ENCODE measurements at places on chromosomes 5 and 9.

DNA sequence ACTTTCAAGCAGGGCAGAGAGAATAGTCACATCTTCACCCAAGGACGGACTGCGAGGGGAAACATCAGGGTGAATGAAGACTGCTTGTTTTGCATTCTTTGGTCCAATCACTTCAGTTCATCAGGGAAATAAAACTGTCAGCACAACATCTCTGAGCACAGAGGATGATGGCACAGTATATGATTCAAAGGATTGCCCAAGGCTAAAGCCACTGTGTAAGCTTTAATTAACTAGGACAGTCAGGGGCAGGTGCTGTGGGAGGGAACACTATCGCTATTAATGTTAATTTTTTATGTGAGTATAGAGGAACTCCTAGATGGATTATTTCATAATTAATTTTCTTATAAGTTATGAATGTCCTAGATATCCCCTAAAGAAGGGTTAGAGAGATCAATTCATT lies 112.1 kb downstream of the BASP1 start:
- DNase-seq = no peak

DNA sequence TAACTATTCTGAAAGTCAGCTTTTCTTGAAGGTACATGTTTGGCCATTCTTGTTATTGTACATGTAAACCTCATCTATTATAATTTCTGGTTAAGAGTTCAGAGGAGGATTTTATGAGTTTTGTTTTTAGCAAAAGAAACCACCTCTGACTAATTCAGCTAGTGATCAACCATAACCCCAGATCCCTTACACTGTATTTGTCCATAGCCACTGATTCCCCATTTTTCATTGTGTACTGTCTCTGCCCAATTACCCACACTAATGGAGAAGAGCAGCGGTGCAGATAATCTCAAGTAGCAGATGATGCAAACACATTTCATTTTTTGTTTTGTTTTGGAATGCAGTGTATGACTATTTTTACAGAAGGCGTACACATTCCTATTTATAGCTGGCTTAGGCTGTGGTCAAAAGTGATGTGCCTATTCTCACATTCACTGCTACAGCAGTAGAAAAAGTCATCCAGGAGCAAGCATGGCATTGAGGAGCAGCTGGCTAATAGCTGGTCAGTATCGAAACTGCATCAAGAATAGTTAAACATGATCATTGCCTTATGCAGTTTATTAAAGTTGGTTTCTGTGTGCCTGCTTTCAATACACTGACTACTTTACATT lies 988.3 kb downstream of the DTWD2 start:
- DNase-seq = no peak

DNA sequence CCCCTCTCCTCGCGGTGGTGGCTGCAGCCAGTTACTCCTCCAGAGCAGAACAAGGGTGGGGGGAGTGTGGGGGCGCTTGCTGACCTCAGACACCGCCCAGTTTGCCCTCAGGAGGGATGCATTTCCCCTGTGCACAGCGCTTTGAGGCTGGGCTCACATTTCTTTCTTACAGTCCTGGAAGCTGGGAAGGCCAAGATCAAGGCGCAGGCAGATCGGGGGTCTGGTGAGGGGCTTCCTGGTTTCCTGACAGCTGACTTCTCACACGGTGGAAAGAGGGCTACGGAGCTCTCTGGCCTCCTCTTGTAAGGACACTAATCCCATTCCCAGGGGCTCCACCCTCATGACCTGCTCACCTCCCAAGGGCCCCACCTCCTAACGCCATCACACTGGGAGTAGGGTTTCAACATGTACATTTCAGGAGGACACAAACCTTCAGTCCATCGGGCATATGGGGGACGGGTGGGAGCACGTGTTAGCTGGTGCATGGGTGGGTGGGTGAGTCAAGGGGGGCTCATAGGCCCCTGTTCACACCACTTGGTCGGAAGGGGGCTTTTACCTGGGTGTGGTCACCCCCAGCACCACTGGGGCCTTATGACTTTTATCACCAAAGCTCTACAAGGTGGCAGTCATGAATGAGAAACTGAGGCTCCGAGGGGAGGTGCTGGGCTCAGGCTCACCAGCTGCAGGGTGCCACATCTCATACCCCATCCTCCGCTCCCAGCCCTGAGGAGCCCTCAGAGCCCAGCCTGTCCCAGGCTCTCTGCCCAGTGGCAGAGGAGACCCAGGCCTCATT lies 7.7 kb upstream of the SCGB3A1 start:
- DNase-seq = peak; percentile 9

DNA sequence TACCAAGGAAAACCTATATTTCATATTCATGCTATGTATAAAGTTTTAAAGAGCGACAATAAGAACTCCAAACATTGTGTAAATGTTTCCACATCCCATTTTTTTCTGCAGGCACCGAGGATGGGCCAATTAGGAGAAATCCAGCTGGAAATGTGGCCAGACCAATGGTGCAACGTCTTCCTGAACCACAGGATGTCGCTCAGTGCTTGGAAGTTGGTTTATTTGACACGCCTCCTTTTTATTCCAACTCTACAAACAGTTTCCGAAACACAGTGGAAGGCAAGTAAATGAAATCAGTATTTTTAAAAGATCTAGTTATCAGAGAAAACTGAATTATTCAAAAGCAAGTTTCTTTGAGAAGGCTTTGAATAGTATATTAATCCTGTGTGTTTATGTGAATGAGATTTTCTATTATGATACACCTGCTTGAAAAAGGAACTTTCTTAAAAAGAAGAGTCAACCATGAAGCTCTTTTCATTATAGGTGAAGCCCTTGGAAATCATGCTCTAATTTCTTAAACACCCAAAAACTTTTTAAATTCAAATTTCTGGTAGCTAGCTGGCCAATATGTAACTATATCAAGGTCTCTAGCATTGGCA lies 9.1 kb downstream of the TYRP1 start:
- peak; percentile 71 for DNase-seq

DNA sequence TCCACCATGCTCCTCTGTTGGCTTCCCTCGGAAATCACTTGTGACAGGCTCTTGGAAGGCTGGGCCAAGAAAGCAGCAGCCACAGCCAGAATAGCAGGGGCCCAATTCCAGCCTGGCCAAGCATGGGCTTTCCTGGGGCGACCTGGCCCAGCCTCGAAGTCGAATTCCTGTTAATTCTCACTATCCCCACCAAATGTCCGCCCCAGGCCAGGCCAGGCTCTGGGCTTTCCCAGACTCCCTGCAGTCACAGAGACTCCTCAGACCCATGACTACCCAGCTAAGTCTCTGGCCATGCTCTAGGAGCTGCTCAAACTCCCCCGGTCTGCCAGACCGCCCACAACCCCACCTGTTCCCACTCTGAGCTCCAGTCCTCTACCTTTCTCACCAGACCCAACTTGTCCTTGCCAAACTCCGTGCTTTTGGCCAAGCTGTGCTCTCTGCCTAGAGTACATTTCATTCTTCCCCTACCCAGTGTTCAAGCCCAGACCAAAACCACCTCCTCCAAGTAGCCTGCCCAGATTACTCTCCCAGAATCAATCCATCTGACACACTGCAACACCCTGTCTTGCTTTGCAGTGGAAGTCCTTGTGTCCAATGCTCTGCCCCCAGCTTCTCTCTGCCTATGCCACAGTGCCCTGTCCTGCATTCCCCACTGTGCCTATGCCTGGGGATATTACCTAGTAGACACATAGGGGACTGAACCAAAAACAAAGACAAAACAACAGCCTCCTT lies 26.2 kb downstream of the SHB start:
- no peak for DNase-seq

- DNase-seq = no peak
These were observed 182.5 kb upstream of the PIK3R1 start for GRCh38 chr5:68033029-68033428.

GRCh38 chr5:83553000-83553486 lies 81.5 kb downstream of the VCAN start:
- DNase-seq = peak; percentile 29

DNA sequence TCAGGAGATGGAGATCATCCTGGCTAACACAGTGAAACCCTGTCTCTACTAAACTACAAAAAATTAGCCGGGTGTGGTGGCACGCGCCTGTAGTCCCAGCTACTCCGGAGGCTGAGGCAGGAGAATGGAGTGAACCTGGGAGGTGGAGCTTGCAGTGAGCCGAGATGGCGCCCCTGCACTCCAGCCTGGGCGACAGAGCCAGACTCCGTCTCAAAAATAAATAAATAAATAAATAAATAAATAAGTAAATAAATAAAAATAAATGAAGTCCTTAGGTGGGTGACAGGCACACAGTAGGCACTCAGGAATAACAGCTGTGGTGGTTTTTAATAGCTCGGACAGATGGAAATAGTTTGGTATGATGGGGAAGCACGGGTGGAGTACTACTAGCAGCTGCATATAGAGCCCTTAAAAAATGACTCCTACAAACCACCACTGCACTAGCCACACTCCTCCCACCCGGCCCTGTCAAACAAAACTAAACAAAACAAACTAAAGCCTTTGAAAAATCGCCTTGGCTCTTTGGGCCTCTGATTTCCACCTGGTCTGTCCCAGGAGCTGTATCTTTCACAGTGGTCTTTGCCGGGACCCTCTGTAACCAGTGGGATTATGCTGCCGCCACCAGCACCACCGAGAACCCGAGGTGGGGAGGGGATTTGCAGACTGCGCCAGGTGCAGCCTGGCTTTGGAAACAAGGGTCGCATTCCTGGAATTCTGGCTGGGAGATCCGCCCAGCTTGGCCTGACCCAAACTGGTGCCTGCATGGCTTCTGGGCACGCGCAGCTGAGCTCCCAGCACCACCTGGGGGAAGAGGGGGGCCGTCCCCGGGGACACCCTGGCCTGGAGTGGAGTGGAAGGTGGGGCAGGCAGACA lies 5.1 kb upstream of the WDR5 start:
- DNase-seq = peak; percentile 82

- DNase-seq = no peak
These were observed 17.2 kb upstream of the PDCD1LG2 start for GRCh38 chr9:5492965-5493678.

GRCh38 chr5:95886340-95887044 lies 64.0 kb upstream of the GLRX start:
- DNase-seq = no peak

- peak; percentile 48 for DNase-seq
These were observed 134.0 kb upstream of the MYO10 start for GRCh38 chr5:17069995-17070511.

GRCh38 chr9:91771864-91772263 lies 178.2 kb downstream of the ROR2 start:
- DNase-seq = no peak

GRCh38 chr5:56988490-56988889 lies 36.6 kb upstream of the MIER3 start:
- no peak for DNase-seq

GRCh38 chr5:68011801-68012200 lies 203.8 kb upstream of the PIK3R1 start:
- DNase-seq = no peak

- no peak for DNase-seq
These were observed 9.3 kb downstream of the FBN2 start for GRCh38 chr5:128528637-128529255.

GRCh38 chr5:126519637-126520592 lies 75.1 kb downstream of the ALDH7A1 start:
- no peak for DNase-seq

DNA sequence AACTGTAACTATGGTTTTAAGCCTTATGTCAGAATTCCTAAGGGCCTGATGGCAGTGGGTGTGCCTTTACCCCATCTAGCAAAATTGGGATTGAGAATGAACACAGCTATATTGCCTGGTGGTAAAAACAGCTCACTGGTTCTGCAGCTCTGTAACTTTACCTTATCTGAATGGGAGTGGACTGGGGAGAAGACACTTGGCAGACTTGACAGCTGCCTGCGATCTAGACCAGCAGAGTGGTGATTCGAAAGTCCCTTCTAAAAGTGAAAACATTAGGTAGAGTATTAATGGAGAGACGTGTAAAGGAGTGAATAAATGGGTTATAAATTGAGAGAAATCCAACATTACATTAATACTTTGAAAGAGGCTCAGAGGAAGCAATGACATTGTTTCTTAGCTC lies 289.1 kb upstream of the EDIL3 start:
- DNase-seq = no peak

- peak; percentile 87 for DNase-seq
These were observed 180.0 kb upstream of the IL12B start for GRCh38 chr5:159510282-159510681.

GRCh38 chr5:133995883-133996563 lies 8.8 kb downstream of the VDAC1 start:
- DNase-seq = no peak

GRCh38 chr9:73219985-73220626 lies 68.4 kb downstream of the ANXA1 start:
- DNase-seq = no peak

DNA sequence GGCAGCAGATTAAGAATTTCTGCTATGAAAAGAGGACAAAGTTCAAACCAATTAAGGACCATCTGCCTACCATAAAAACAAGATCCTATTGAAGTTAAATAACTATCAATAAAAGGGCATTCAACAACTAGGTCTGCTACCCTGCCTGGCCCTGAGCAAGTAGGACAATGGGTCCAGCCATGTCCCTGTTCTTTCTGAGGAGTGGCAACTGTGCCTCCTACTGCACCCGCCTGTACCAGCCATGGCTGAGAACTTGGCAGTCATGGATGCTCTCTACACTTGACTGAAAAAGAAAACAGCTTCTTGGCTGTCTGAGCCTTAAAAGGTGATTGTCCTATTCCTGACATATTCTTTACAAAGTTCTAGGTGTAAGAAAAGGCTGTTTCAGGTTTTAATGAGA lies 652.4 kb downstream of the PDE4D start:
- DNase-seq = no peak

GRCh38 chr9:111276431-111277128 lies 53.4 kb downstream of the OR2K2 start:
- DNase-seq = no peak
